Fibroblast of lung (primary cell): ENCODE measurements at places on chromosomes 6 and 20. TPM values are rescaled to one million over a fixed set of nuclear protein-coding genes. Genes with fewer than 3 reads are reported as not detected.

WRNIP1 gene
- total RNA-seq = 33.1 and 40.8 TPM in 2 replicates

GPR6 gene
- not detected in 2 replicates for total RNA-seq

CST4 gene
- 0.17 TPM in 1 of 2 replicates, not detected in the other for total RNA-seq

SCUBE3 gene
- under 0.01 TPM in 2 replicates for total RNA-seq

SRSF12 gene
- 0.33 and 0.51 TPM in 2 replicates for total RNA-seq

OARD1 gene
- total RNA-seq = 10.3 and 12.4 TPM in 2 replicates

ZSCAN9 gene
- 9.5 and 11.6 TPM in 2 replicates for total RNA-seq

KIF13A gene
- total RNA-seq = 65.0 and 114 TPM in 2 replicates

ZNF311 gene
- 3.5 and 3.6 TPM in 2 replicates for total RNA-seq
